ENCODE measurements at places on chromosomes 6 and 20.

DNA sequence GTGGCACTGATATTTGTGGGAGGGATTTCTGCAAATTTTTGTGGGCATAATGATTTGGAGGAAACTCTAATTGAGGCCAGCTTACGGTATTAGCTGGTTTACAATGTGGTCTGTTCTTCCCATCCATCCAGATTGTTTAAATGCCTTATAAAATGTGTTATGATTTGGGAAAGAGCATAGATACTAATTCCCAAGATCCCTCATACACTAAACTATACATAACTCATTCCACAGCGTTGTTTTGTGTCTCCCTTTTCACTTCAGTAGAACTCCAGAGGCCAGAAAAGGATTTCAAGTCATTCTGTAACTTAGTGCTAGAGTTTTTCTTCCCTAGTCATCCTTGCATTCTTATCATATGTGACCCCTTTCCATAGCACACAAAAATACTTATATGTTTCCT lies 292.6 kb upstream of the NT5E start:
- no peak for DNase-seq

DNA sequence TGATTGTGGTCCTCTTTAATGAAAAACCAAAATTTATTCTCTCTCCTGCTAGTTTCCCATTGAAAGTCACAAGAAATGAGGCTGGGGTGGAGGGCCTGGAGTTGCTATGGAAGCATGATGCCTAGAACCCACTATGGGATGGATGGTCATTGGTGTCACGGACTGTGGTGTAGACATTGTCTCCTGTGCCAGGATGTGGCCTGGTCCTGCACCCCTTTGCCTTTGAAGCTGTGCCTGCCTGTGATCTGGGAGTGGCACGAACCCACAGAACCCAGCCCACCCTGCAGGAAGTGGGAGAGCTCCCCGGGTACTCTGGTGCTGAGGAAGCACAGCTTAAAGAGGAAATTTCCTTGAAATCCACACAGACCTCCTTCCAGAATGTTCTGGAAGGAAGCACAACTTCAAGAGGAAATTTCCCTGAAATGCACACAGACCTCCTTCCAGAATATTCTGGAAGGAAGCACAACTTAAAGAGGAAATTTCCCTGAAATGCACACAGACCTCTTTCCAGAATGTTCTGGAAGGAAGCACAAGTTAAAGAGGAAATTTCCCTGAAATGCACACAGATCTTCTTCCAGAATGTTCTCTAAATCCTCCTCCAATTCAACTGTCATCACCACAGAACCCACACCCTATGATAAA lies 105.6 kb downstream of the CDH26 start:
- no peak for DNase-seq

- no peak for DNase-seq
These were observed 383.8 kb downstream of the TFAP2A start for GRCh38 chr6:10030942-10031537.

DNA sequence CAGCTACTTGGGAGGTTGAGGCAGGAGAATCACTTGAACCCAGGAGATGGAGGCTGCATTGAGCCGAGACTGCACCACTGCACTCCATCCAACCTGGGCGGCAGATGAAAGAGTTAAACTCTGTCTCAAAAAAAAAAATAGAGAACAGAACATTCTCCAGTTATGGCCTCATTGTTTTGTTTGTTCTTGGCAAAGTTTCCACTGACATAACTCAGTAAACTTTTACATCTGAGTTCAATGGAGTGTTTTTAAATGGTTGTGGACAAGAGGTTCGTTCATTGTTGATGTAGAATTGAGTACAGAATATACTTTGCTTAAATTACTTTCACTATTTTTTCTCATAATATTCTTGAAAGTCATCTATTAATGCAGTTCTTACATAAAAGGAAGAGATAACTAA lies 42.2 kb upstream of the IFNGR1 start:
- DNase-seq = no peak

DNA sequence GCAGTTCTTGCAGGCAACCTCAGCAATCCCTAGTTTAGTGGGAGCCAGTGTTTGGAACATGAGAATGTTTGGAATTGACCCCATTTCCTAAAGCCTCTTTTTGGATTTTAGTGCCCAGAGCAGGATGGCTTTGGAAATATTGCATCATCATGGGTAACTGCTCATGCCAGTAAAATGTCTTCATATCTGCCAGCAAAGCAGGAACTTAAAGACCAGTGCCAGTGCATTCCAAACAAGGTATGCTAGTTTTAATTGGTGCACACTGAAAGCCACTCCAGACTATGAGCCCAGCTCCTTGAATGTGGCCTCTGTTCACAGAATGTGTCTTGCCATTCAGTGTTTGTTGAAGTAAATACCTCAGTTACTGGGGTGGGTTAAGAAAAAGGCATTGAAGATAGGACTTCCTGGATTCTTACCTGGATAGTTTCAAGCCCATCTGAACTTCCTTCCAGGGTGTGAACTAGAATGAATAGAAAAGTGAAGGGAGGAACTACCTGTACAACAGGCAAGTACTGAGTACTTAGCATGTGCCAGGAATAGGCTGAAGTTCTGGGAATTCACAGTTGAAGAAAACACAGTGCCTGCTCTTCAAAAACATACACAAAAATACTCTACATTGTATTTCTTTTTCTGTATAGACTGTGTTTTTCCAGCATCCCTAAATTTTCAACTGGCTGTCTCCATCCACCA lies 70.5 kb downstream of the COL19A1 start:
- DNase-seq = no peak

DNA sequence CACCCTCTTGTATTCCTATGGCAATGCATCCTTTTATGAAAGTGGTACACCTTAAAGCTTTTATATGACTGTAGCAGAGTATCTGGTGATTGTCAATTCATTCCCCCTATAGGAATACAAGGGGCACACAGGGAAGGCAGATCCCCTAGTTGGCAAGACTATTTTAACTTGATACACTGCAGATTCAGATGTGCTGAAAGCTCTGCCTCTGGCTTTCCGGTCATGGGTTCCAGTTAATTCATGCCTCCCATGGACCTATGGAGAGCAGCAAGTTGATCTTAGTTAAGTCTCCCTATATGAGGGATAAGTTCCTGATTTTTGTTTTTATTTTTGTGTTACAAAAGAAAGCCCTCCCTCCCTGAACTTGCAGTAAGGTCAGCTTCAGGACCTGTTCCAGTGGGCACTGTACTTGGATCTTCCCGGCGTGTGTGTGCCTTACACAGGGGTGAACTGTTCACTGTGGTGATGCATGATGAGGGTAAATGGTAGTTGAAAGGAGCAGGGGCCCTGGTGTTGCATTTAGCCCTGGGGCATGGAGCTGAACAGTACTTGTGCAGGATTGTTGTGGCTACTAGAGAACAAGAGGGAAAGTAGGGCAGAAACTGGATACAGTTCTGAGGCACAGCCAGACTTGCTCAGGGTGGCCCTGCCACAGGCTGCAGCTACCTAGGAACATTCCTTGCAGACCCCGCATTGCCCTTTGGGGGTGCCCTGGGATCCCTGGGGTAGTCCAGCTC lies 292.1 kb downstream of the ESR1 start:
- DNase-seq = no peak

GRCh38 chr6:169859401-169859977 lies 108.1 kb downstream of the ERMARD start:
- DNase-seq = no peak

GRCh38 chr6:130997061-130997753 lies 65.8 kb downstream of the EPB41L2 start:
- no peak for DNase-seq

DNA sequence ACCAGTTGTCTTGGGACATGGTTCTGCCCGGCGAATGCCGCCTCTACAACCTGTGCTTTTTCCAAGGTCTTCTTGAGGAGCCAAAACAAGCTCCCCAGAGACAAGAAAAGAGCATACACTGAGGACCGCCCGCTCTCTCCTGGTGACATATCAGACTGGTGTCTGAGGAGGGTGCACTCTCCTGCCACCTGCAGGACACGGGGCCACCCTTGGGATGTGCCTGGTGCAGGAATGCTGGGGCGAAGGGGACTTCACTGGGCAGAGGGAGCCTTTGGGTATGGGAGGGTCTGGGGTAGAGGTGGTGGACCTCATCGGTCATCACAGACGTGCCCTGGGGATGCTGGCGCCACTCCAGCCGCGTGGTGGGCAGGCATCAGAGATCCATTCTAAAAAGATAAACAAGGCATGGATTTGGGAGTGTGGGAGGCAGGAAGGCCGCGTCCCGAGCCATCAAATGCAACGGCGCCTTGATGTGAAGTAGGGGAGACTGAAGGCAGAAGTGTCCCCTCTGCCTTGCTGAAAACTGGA lies 163.3 kb downstream of the CD83 start:
- DNase-seq = no peak

Data from stimulated activated effector memory CD8-positive, alpha-beta T cell treated with anti-CD3 and anti-CD28 coated beads, Interleukin-12 subunit alpha, Interleukin-12 subunit beta, amount 100 ng/mL, for 72 hours (primary cell).